Lower leg skin (tissue), 4 donors: ENCODE measurements at places on chromosomes 13 and 19.
A peak's percentile ranks its signal among the peaks of the same experiment; 100 is the strongest.

- DNase-seq: no peak
Observed at GRCh38 chr19:6214881-6215541, 64.8 kb downstream of the MLLT1 start.

GRCh38 chr13:52067237-52067636 lies 42.7 kb downstream of the UTP14C start:
- DNase-seq: no peak

DNA sequence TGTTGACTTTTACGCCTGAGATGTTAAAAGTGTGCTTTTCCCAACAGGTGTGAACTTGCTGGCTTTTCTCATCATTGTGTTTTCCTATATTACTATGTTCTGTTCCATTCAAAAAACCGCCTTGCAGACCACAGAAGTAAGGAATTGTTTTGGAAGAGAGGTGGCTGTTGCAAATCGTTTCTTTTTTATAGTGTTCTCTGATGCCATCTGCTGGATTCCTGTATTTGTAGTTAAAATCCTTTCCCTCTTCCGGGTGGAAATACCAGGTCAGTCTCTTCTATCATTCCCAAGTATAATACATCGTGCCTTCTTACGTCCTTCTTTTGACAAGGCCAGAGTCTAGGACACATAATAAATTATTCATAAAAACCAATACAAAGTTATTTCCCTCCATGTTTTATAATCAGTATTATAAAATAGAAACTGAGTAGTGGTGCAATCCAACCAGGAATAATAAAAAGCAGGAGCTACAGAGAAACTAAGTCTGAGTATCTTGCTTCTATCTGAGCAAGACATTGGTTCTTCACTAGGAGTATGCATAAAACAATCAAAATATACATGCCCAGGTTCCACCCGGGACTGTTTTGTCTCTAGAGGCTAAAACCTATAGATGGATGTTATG lies 57.9 kb downstream of the RXFP2 start:
- DNase-seq: no peak

GRCh38 chr19:35310811-35311465 lies 18.0 kb upstream of the CD22 start:
- no peak for DNase-seq

GRCh38 chr13:40126306-40127085 lies 471.0 kb downstream of the COG6 start:
- no peak for DNase-seq

- DNase-seq: no peak
Observed at GRCh38 chr13:79194272-79194671, 211.8 kb downstream of the RBM26 start.

DNA sequence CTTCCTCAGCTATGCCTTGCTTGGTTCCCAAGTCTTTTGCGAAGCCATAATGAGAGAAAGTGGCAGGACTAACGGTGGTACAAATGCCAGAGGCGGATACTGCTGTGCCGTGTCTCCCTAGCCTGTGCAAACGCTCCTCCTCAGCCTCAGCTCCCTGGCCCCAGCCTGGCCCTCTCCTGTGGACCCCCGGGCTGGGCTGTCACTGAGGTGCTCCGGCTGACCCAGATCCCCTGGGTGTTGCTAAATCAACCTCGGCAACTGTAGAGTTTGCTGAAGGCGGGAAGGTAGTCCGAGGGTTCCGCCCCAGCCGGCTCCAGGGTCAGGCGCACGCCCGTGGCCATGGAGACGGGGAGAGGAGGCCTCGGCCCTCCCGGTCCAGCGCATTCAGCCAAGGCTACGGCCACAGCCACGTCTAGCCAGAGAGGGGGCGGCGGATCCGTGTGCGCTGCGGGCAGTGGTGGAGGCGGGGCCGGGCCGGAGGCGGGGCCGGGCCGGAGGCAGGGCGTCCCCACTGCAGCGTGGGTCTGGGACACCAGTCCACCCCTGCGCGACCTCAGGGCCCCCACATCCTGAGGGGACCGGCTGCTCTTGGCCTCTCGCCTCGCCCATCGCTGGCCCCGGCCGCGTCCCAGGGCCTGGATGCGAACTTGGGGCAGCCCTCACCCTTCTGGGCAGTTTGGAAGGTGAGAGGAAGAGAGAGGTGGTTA lies 16.4 kb upstream of the ZNF492 start:
- no peak for DNase-seq

DNA sequence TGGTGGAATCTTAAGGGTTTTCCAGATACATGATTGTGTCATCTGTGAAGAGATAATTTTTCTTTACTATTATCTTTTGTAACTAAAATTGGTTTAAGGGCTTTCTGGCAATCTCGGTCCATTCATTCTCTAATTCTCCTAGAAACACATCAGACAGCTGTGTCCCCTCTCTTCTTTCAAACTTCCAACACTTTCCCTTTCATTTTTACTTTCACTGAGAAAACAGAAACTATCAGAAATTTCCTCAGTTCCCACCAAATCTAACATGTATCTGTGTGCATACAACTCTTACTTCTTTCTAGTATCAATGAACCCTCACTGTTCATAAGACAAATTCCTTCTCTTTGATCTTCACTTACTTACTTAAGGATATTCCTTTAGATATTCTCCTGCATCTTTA lies 40.2 kb downstream of the KCNRG start:
- no peak for DNase-seq

DNA sequence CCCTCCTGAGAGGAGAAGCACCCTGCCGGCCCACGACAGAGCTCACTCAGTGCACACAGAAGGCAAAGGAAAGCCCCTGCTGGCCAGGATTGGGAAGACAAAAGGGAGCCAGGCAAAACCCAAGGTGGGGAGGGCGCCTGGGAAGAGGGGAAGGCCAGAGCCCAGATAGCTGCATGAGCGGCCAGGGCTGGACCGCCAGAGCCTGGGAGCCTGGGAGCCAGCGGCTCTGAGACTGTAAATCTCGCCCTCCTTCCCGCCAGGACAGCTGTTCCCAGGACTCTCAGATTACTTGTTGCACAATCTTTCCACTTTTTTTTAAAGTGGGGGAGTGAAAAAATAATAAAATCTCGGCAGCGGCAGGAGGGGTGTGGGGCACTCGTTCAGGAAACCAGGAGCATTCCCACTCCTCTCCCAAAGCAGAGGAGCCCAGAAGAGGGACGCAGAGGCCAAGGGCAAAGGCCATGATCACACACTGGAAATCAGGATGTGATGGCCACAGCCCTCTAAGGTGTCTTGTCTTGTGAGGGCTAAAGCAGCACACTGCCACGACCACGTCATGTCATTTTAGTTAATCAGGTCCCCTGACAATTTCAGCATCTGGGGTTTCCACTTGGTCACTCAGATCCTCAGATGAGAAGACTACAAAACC lies 19.6 kb upstream of the EPHX3 start:
- peak; percentile 62 for DNase-seq
